GDM1 (cell line): ENCODE measurements at places on chromosomes 2 and 18.

GRCh38 chr2:241943961-241944575 is 74.5 kb downstream of the RTP5 start:
- DNase-seq = no peak

GRCh38 chr2:108907822-108908712 is 81.0 kb downstream of the EDAR start:
- no peak for DNase-seq

DNA sequence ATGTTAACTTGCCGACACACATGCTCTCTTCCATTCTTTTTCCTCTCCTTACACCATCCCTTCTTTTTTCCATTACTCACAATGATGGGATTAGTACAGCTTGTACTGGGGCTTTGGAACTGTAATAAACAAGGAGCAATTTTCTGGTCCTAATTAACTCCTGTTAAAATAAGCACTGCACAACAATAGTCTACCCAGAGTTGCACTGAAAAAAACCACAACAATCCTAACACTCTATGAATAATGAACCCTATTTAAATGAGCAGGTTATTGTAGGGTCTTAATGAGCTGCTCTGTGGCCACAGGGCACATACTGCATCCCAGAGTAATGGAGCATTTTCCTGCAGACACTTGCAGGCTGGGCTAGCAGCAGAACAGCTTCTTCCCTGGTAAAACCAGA is 380.3 kb downstream of the NRXN1 start:
- no peak for DNase-seq

GRCh38 chr2:24831221-24832072 is 38.2 kb downstream of the CENPO start:
- DNase-seq = no peak

GRCh38 chr2:209387389-209387788 is 36.5 kb upstream of the MAP2 start:
- no peak for DNase-seq

- DNase-seq = no peak
These were observed 204.5 kb downstream of the ZFP36L2 start for GRCh38 chr2:43021791-43022509.

- peak; percentile 49 for DNase-seq
These were observed 205 bp downstream of the TET3 start for GRCh38 chr2:73984922-73985307.

DNA sequence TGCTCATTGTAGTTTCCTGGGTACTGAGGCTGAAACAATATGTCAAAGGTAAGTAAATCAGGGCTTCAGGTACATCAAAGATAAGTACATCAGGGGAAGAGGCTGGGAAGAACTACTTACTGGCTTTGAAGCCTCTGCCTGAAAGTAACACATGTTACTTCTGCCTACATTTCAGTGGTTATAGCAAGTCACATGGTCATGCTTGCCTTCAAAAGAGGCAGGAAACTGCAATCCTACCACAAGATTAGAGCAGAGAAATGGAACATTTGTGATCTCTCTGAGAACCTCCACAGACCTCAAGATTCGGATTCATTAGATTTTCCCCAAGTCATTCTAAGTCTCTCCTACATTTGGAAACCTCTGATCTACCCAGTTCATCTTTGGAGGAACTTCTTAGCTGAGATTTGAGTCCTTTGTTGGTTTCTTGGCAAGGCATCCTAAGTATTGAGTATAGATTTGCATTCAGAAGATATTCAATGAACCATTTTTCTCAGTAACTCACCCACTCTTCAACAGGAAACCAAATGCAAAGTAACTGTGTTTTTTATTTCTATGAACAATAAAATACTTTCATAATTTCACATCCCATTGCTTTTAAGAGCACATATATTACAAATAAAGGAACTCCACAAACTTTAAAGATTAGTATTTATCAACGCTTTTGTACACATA is 48.5 kb upstream of the CCDC195 start:
- DNase-seq = no peak

DNA sequence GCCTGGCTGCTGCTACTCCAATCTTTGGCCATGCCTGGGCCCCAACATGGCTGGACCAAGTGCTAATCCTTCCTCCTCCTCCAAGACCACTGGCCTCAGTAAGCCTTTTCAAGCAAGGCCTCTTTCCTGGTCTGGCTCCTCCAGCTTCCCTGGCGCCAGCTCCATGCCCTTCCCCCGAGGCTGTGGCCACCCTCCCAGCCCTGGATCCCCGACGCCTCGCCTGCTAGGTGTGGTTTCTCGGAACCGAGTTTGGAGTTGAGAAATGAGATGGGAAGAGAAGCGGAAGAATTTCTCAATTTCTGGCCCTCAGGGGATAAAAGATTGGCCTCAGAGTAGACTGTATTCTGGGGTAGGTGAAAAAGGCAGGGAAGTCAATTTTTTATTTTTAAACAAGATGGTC is 46.4 kb downstream of the ADCY3 start:
- DNase-seq = no peak

GRCh38 chr2:231890896-231891513 is 35.2 kb downstream of the NPPC start:
- no peak for DNase-seq

DNA sequence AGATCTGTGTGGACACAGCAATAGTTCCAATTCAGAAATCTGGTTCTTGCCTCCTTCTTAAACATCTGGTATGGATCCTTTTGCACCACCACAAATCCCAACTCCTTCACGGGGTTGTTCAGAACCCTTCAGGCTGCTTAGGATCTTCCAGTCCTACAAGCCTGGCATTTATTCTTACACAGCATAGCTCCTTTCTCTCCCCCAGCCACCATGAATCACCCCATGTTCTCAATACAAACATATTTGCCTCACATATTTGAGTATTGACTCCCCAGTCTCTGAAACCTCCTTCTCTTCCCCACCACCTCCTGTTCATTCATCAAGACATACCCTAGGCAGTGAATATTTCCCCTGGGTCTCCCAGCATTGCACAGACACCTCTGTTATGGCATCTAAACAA is 155.2 kb downstream of the ALK start:
- no peak for DNase-seq

DNA sequence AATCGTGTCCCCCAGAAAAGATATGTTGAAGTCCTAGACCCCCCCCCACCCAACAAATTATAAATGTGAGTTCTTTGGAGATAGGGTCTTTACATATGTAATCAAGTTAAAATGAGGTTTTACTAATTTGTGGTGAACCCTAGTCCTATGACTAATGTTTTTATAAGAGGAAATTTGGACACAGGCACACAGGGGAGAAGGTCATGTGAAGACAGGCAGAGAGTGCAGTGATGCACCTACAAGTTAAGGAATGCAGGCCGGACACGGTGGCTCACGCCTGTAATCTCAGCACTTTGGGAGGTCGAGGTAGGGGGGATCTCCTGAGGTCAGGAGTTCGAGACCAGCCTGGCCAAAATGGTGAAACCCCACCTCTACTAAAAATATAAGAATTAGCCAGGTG is 5.8 kb upstream of the PMAIP1 start:
- no peak for DNase-seq

DNA sequence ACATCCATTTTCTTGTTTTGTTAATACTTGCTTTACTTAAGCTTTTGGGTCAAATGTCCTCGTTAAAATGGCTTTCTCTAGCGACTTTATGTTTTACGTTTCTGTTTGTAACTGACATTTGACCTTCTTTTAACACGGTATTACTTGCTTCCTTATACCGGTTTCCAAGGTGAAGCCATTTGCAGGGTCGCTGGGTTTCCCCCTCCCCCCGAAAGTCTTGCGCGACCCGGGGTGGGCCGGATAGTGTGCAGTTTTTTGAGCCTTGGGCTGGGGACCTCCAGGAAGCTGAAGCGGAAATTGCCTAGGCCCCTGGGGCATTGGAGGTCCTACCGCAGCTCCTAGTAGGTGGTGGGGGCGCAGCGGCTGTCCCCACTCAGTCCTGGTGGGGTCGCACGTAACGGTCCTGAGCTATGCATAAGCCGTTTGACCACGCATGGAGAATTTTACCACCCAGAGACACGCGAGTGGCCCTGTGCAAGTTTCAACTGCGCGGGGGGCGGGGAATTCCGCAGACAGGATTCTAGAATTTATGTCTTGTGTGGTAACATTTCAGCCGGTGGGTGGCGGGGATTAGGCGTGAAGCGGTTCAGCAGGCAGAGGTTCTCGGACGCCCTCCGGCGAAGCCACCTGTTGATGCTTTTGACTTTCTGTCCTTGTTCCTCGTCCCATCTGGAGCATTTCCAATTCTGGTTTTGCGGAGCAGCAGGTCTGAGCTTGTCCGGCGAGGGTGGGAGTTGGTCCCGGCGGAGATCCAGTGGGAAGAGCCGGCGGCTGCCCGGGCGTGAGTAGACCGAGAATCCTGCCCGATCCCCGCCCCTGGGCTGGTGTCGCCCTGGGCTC is 2.4 kb downstream of the CFLAR start:
- peak; percentile 81 for DNase-seq

DNA sequence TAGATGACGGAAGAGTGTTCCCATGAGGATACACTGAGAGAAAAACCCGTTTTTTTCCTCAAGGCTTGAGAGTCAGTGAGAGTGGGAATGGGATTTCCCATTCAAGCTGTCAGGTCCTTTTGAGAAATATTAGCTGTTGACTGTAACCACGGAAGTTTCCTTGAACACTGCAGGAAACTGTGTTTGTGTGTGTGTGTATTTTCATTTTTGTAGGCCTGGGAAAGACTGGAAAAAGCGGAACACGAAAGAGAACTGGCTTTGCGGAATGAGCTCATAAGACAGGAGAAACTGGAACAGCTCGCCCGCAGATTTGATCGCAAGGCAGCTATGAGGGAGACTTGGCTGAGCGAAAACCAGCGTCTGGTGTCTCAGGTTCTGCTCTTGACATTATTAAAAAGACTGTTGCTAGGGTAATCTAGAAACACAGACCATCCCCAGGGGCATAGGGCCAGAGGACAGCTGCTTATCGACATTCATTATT is 98.8 kb upstream of the EML6 start:
- no peak for DNase-seq

GRCh38 chr2:44740678-44741077 is 200.8 kb upstream of the SIX3 start:
- DNase-seq = no peak

DNA sequence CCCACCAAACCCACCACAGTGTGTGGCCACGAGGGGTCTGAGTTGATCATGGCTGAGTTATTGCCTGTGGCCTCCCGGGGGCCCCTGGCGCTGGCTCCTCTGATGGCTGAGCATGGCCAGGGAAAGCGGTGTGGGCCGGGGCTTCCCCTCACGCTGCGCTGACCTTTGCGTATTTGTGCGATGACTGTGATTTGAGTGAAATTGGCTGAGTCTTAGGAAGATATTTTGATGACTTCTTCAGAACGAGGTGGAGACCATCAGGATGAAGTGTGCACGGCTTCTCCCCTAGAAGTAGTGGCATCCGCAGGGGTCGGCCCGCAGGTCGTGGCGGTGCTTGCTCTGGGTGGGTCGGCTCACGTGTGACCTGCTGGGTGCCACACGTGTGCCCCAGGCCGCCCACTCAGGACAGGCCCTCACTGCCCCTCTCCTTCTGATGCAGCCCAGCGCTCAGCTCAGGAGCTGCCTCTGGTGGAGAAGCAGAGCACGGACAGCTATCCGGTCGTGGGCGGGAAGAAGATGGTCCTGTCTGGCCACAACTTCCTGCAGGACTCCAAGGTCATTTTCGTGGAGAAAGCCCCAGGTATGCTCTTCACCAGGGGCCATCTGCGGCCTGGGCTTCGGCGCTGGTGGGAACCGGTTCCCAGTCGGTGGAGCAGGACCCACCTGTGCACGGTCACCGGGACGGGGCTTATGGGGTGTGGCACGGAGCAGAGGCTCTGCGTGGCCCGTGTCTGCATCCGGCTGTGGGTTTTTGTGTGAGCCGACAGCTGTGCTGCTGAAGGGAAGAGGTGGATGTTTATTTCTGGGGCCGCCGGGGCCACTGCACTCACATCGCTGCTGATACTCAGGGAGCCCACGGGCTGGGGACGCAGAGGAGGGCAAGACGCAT is 55.8 kb downstream of the NFATC1 start:
- no peak for DNase-seq

GRCh38 chr2:5125017-5125730 is 567.0 kb upstream of the SOX11 start:
- no peak for DNase-seq

DNA sequence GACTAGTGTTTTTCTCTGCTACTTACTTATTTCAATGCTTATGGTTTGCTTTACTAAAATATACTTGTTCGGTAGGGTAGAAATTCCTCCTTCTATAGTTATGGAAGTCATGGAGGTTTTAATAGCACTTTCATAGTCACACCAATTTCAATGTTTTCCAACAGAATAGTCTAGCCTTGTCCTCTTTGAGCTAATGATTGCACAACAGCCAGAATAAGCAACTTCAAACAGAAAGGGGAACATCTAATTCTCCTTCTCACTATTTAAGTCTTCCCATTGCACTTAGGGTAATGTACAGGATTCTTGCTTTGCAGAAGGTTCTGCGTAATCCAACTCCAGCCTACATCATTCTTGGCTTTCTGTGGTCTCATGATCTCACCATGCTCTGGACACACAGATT is 287.7 kb upstream of the GCFC2 start:
- DNase-seq = no peak

DNA sequence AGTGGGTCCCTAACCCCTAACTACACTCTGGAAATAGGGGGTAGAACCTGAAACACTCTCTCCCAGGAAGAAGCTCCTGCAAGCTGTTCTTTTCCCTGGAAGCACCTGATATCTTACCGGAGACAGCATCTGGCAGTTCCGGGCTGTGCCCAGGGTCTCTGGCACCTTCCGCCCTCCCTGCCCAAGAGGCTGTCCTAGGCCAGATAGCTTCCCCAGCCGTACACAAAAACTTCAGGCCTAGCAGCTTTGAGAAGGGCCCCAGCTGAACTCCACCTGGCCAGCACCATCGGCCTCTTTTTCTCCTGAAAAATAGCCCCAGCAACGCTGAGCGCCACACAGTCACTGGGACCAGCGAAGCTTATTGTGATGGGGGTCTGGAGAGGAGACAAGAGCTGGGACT is 9.7 kb downstream of the OSR1 start:
- no peak for DNase-seq
